Activated naive CD8-positive, alpha-beta T cell treated with anti-CD3 and anti-CD28 coated beads, Interleukin-2, amount 10 ng/mL, durations not matched to agents 7 days and 5 days (primary cell): ENCODE measurements at places on chromosomes 2 and 18. TPM values are rescaled to one million over a fixed set of nuclear protein-coding genes. Genes with fewer than 3 reads are reported as not detected.
A peak's percentile ranks its signal among the peaks of the same experiment; 100 is the strongest.

DNA sequence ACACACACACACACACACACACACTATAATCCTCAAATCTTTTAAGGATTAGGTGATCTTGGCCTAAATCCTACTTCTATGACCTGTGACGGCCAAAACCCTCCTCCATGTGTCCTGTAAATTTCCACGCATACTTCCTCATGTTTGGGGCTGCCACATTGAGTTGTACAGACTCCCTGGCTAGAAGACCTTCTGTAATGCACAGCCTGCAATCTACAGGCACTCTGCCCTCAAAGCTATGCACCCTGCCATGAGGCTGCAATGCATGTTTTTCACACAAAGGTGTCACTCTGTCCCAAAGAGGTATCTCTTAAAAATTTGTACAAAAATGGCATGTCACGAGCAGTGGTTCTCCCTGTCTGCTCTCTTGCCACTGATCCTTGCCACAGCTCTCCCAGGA is 26.4 kb upstream of the B4GALT6 start:
- DNase-seq: no peak

Gene FBXO15
- 2.1 TPM for total RNA-seq

DNA sequence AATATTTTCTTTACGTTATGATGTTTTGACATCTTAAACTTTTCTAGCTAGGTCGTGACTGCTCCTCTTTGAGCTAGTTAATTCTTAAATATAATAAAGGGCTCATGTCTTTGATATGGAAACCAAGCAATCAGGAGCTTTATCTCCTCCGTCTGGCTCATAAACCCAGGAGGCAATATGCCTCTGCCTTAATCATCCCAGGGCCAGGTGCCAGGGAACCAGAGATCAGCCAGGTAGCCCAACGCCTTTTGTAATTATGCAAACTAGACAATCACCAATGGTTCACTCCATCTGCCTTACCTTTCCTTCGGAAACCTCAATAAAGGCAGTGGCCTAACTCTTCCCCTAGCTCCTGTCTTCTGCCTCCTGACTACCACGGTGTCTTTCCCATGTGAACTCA is 213.7 kb downstream of the KCNJ3 start:
- DNase-seq: no peak

Gene LRATD1
- total RNA-seq: not detected

DNA sequence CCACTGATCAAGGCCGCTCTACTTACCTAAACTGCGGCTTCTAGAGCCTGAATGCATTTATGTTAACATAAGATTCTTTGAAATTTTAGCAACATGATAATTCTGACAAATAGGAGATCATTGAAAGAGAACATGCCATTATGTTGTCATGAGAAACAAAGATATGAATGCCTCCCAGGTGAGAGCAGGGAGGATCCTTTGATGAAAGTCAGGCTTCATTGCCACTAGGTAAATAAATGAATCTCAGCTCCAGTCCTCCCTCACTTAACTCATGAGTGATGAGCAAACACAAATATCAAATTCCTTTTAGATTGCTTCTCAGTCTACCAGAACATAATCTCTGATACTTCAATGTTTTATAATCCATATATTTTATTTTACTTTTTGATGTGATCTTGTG is 463.2 kb upstream of the CDH7 start:
- no peak for DNase-seq

DNA sequence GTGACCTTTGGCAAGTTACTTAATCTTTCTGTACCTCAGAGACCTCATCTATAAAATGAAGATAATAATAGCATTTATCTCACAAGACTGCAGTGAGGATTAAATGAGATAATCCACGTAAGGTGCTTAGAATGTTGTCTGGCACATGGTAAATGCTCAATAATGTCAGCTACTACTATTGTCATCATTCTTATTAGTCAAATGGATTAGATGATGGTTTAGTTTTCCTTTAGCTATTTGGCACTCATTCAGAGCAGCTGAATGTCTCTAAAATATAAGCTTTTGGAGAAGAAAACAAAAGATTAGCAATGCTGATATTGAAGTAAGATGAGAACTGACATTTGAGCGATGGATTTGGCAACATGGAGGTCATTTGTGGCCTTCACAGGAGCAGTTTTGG is 125.1 kb downstream of the AQP4 start:
- DNase-seq: no peak

Gene GPR55
- total RNA-seq: 21.5 TPM

- DNase-seq: no peak
These were observed 113.4 kb downstream of the CAPN13 start for GRCh38 chr2:30693821-30694281.

GRCh38 chr2:193869564-193869963 is 1674.8 kb upstream of the TMEFF2 start:
- no peak for DNase-seq

- no peak for DNase-seq
These were observed 98.4 kb downstream of the ZFP36L2 start for GRCh38 chr2:43127941-43128558.

DNA sequence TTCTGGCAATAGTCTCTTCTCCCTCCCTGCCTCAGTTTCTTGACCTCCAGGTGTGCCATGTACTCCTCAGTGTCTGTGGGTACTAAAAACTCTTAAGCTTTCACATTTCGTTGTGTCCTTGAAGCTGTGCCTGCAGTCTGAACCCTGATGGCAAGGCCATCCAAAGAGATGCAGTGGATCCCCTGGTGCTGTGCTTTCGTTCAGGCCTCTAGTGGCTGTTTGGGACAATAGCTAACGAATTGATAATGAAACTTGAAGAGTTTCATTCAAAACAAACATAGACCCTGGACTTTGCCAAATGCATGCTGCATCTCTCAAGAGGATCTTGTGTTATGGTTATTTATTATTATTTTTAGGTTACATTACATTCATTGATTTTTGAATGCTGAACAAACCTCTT is 523.1 kb upstream of the FSIP2 start:
- no peak for DNase-seq

- no peak for DNase-seq
These were observed 32.0 kb downstream of the CDCA7 start for GRCh38 chr2:173386738-173387065.

Gene REG3A
- not detected for total RNA-seq

GRCh38 chr2:150531591-150531990 is 44.1 kb upstream of the RND3 start:
- no peak for DNase-seq

DNA sequence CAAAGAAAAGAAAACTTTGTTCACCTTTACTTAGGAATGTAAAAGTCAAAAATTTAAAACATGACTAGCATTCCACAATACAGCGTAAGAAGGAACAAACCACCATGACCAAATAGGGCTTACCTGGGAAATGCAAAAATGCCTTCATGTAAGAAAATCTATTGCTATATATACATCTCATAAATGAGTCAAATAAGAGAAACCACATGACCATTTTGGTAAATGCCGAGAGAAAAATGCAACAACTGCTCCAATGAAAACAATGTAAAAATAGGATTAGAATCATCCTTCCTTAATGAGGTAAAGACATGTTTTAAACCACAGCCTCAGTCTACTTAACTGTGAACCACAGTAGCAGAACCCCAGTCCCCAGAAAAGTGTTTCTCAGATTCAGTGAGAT is 49.4 kb downstream of the TGOLN2 start:
- DNase-seq: no peak

Gene RNF152
- total RNA-seq: 0.17 TPM

Gene RAB27B
- total RNA-seq: 1.7 TPM

Gene VAMP5
- total RNA-seq: 66.7 TPM

DNA sequence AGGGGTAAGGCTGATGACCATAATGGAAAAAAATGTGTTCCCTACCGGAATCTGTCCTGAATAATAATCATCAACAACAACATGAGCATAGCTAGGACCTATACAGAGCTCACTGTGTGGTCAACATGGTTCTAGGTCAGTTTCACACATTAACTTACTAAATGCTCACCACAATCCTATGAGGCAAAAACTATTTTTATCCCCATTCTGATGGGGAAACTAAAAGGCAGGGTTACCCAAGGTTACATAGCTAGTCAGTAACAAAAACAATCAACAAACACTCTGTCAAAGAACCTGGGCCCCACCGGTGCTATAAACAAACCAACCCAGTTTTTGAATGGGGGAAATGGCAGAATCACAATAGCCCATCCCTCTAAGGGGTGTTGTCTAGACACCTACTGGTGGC is 40.1 kb downstream of the AOX1 start:
- no peak for DNase-seq

- no peak for DNase-seq
These were observed 152.6 kb upstream of the FSHR start for GRCh38 chr2:49306925-49307324.

Gene ORC4
- 40.0 TPM for total RNA-seq

DNA sequence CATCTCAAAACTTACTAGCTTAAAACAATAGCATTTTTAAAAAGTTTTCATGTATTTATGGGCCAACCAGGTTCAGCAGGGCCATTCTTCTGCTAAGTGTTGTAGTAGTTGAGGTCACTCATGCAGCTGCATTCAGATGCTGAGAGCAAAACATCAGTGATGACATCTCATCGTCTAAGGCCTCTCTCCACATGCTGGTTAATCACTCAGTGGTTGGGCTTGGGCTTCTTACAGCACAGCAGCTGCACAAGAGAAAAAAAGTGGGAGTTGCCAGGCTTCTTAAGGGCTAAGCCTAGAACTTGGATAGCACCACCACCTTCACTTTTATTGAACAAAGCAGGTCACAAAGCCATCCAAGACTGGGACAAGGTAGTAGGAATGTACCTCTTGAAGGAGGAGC is 190.3 kb downstream of the IRS1 start:
- no peak for DNase-seq

GRCh38 chr2:16200554-16201193 is 260.3 kb downstream of the MYCN start:
- no peak for DNase-seq

DNA sequence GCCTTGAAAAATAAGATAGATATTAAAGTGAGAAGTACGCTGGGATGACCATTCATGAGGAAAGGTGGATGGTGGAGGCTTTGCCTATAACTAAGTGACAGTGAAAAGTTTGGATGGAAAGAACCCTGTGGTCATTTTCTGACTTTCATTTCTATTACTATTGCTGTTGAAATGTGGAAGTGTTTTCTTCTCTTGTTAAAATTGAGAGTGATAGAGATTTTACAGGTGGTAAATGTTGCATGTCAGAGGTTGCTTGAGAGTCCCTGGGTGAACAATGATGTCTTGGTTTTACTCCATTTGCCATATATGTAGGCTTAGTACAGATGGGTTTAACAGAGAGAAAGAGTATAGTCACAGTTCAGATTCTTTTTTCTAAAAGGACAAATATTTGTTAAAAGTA is 18.4 kb downstream of the NCOA1 start:
- no peak for DNase-seq

Gene SGPP2
- 1.2 TPM for total RNA-seq

Gene FOXI3
- total RNA-seq: not detected

DNA sequence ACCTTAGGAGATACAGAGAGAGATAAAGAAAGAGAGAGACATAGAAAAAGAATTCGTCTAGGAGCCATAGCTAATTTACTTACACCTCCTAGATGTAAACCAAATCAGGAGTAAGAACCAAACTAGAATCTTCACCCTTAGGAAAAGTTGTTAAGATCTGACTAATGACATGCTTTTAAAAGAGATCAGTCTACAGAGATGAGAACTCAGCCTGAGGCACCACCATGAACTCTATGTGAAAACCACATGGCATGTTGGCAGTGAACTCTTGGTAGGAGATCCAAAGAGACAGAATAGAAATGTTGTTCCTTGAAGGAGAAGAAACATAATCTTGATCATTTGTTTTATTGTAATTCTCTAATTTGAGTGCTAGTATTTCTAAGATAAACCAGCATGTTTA is 585.4 kb upstream of the ID2 start:
- DNase-seq: no peak

GRCh38 chr2:102520801-102521200 is 47.8 kb downstream of the SLC9A4 start:
- no peak for DNase-seq

GRCh38 chr2:181130686-181131085 is 150.3 kb downstream of the UBE2E3 start:
- DNase-seq: no peak

Gene IL36G
- total RNA-seq: not detected

DNA sequence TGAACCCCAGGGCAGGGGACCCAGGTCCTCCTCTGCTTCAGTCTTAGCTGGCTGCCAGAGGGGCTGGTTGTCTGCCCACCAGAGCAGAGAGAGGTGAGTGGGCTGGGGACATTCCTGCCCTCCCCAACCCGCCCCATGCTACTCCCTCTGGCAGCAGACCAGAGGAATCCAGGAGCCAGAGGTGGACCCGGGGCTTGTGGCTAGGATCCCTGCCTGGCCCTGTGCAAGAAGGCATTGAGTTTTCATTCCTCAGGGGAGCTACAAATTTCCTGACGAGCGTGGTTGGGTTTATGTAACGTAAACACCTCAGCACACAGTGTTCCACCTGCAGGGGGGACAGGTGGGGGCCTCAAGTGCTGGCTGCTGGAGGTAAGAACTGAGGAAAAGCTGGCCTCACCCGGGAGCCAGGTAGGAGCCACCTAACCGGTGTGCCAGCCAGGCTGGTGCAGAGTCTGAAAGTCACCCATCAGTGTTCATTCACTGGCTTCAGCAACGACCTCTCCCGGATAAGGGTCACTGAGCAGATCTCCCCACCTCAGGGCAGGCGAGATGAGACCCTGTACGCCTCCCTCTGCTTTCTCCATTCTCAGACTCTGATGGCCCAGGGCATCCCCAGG is 246.8 kb downstream of the DYSF start:
- DNase-seq: peak; percentile 4

Gene GAREM2
- 4.1 TPM for total RNA-seq

- peak; percentile 78 for DNase-seq
These were observed at the start of gene TUBA4B for GRCh38 chr2:219252900-219253752. Gene TUBA4B (plus strand): TSS chr2:219253243. CDS start chr2:219253408, 165 bp downstream.

Gene TMEFF2
- not detected for total RNA-seq

Gene TDRD15
- total RNA-seq: not detected

DNA sequence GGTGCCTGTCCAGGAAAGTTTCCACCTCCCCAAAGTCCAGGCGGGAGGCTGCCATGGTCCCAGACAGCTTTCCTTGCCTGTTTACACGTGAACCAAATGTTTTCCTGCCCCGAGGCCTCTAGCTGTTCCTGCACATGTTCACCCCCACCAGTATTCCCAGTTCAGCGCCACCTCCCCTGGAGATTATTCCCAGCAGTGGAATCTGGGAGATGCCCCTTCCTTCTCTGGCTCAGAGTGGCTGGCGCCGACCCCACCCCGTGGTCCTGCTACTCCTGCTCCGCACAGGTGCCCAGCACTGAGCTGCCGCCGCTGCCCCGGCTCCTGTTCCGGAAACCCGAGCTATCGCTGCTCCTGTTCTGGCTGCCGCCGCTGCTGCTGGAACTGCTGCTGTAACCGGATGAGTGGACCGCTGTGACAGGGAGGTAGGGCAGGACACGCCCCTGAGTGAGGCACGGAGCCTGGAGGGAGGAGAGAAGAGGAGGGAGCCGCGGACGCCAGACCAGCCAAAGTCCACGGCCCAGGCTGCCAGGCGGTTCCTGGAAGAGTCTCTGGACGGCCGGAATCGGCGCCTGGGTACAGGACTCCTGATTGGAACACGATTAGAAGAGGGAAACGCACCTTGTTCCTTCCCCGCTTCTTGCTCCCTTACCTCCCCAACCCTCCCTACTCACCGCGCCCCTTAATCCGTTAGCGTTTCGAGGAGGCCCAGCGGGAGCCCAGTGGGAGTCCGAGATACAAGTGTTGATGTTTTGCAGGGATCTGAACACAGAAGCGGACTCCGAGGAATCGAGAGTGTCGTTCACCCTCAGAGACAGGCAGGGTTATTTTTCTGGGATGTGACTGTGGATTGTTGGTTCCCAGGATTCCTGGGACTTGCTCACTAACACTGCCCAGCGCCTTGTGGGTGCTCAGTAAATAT is at the start of gene PDE11A:
TSS of gene PDE11A (minus strand) at position 395 of the 919 bp plus-strand sequence. CDS start at position 55, 340 bp downstream.
- DNase-seq: peak; percentile 60
